ENCODE measurements at places on chromosomes 4 and X.
A peak's percentile ranks its signal among the peaks of the same experiment; 100 is the strongest.

DNA sequence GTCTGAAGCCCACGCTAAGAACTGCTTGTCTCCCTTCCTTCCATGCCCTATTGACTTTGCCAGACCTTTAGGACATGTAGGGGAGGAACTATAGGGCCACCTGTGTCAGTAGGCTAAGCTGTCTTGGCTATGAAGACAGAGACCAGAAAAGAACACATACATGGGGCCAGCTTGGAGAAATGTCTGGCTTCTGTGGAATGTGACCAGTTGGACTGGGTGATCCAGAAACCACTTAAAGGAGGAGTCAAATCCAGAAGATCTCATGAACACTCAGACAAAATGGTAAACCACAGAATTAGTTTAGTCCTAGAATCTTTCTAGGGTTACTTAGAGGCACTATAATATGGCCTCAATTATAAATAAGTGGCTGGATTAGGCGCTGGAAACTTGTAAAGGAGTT, 42.0 kb downstream of the PHKA2 start:
- DNase-seq: no peak

DNA sequence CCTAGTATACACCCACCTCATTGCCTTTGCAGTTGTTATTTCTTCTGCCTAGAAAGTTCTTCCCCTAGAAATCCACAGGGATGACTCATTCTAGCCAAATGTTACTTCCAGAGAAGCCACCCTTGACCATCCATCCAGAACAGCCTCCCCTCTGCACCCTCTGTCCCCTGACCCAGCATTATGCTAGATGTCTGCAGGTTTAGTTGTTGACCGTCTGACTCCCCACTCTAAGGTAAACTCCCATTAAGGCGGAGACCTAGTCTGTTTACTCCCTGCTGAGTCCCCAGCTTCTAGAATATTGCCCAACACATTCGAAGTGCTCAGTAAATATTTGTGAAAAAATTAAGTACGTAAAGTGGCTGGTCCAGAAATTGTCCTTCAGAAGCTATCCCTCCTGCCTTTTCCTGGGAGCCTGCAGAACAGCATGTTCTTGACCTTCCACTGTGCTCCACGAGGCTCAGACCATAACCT, 11.0 kb downstream of the SRD5A3 start:
- no peak for DNase-seq

- no peak for DNase-seq
Measured at GRCh38 chr4:112910109-112910736, 139.2 kb upstream of the ANK2 start.

- no peak for DNase-seq
Measured at GRCh38 chr4:184573701-184574100, 75.5 kb downstream of the CASP3 start.

DNA sequence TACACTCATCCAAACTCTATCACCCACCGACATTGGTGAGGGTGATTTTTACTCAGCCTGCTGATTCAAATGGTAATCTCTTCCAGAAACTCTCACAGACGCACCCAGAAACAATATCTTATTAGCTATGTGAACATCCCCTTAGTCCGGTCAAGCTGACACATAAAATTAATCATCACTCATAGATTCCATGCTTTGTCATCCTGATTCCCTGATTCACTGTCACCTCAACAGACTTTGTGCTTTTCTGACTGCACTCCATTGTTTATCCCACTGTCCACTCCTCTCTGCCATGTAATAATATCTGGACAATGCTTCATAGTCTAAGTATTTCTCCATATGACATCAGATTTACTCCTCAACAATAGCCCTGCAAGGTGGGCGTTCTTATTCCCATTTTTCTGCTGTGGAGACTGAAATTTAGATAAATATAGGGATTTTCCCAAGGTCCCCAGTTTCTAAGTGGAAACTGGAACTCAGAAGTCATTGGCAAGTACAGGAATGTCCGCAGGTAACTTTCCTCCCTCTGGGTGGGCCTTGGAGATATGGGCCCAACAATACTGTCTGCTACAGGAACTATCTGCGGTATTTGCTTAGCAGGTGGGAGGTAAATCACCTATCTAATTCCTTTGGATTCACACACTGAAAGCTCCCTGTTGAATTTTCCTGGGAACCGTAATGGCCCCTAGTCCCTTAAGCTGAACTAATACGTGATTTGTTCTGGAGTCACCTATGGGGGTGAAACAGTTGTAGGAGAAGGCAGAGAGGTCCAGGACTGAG, 228.6 kb upstream of the BCOR start:
- no peak for DNase-seq

GRCh38 chr4:6826781-6827508, 44.4 kb downstream of the KIAA0232 start:
- DNase-seq: no peak

- DNase-seq: peak; percentile 1
Measured at GRCh38 chr4:127479031-127479622, 153.6 kb upstream of the INTU start.

DNA sequence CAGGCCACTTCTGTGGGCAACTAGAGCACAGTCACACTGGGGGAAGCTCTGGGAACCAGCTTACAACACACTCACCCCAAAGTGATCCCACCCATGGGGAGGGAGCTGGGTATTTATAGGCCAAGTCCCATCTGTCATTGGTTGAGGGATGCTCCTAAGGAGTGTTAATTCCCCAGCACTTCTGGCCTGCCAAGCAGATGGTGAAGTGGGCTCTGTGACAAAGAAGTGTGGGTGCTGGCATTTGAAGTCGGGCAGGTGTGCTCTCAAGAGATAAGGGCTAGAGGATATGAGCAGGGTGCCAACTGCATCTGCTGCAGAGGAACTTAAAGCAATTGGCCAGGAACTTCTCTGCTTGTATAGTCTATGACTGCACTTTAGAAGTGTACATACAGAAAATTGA, 30.9 kb downstream of the PTCHD1 start:
- DNase-seq: no peak

GRCh38 chr4:158863296-158863695, 94.5 kb downstream of the FNIP2 start:
- DNase-seq: no peak

GRCh38 chrX:153803211-153804099, 9.0 kb downstream of the SSR4 start:
- no peak for DNase-seq

GRCh38 chr4:142110136-142110535, 473.8 kb downstream of the IL15 start:
- DNase-seq: no peak

DNA sequence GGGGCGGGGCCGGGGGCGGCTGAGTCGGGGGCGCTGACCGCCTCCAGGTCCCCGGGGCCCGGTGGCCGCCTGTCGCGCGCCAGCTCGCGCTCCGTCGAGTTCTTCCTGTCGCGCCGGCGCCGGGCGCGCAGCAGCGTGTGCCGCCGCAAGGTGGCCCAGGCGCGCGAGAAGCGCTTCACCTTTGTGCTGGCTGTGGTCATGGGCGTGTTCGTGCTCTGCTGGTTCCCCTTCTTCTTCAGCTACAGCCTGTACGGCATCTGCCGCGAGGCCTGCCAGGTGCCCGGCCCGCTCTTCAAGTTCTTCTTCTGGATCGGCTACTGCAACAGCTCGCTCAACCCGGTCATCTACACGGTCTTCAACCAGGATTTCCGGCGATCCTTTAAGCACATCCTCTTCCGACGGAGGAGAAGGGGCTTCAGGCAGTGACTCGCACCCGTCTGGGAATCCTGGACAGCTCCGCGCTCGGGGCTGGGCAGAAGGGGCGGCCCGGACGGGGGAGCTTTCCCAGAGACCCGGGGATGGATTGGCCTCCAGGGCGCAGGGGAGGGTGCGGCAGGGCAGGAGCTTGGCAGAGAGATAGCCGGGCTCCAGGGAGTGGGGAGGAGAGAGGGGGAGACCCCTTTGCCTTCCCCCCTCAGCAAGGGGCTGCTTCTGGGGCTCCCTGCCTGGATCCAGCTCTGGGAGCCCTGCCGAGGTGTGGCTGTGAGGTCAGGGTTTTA, 1.5 kb downstream of the ADRA2C start:
- no peak for DNase-seq

GRCh38 chrX:152637649-152638442, at the start of gene GABRQ:
Gene GABRQ, plus strand, starts transcription at chrX:152637895. Its CDS starts 308 bp downstream, at chrX:152638203.
- no peak for DNase-seq

DNA sequence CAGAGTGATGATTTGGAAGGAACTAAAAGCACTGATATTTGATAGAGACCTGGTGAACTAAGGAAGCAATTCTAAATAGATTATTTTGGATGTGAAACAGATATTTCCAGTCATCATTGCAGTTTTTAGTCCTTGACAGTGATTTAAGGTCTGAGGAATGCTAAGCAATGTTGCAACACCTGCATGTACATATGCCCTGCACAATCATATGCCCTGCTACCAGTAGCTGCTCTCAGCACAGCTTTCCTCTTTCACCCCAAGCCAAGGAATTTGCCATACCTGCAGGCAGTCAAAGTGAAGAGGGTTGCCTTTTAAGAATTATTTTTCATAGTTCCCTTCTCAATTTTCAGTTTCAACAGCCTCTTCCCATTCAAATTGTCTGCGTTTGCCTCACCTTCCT, 8.7 kb upstream of the FAM47A start:
- DNase-seq: no peak

DNA sequence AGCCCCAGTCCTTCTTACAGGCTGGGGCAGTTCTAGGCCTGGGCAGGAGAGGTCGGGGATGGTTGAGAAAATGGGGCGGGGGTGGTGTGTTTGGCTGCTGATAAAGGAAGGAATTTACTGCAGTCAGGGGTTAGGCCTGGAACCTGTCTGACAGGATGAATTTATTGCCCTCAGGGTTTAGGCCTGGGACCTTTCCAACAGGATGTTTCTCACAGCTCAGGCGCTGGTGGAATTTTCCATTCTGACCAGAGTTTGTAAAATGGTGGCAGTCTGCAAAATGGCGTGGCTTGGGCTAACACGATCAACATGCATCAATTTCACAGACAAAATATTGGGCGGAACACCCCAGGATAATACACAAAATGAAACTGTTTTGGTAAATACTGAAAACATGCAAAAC, 83.5 kb upstream of the SPIN4 start:
- DNase-seq: no peak

GRCh38 chrX:44529310-44529709, 13.3 kb downstream of the FUNDC1 start:
- DNase-seq: no peak

DNA sequence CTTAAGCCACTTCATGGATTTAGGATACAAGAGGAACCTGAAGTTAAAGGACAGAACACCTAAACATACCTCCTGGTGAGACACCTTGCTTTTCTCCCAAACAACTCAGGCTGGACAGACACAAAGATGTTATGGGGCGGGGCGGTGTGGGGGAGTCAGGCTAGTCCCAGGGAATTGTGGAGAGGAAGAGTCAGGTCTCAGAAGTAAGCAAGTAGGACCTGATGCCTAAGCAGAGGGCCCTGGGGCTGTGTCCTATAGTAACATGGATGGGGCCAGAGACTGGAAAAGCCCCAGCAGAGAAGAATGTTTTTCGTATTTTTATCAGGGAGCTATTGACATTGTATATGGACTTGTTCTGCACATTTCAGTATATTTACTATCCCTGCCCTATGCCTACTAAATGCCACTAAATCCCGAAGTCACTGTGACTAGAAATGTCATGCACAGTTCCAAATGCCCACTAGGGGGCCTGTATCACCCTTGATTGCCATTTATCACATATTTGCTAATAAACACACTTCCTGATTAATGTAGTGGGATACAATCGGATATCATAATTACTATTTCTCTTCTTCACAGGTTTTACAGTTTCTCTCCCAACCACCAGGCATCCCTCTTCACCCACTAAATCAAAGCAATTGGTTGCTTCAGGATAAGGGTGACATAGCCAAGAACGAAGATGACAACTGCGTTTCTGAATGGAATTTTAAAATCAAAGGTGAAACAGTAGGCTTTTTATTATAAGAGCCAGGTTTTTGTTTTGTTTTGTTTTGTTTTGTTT, 23.8 kb upstream of the ARHGAP10 start:
- DNase-seq: peak; percentile 90

GRCh38 chr4:82043081-82043808, 330.5 kb downstream of the HNRNPD start:
- no peak for DNase-seq

GRCh38 chrX:43525901-43526610, 130.0 kb upstream of the MAOA start:
- DNase-seq: peak; percentile 38

DNA sequence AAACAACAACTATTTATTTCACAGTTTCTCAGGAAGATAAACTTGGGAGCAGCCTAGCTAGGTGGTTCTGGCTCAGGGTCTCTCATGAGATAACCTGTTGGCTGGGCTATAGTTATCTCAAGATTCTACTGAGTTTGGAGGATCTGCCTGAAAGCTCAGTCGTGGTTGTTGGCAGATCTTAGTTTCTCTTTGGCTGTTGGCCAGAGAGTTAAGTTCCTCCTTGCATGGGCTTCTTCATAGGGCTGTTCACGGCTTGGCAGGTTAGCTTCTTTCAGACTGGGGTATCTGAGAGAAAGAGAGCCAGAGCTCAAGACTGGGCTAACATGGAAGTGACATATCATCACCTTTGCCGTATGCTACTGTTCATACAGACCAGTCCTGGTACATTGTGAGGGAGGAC, 28.7 kb downstream of the SEC24B start:
- DNase-seq: no peak

GRCh38 chr4:184843984-184844554, 18.3 kb upstream of the ACSL1 start:
- DNase-seq: peak; percentile 61

DNA sequence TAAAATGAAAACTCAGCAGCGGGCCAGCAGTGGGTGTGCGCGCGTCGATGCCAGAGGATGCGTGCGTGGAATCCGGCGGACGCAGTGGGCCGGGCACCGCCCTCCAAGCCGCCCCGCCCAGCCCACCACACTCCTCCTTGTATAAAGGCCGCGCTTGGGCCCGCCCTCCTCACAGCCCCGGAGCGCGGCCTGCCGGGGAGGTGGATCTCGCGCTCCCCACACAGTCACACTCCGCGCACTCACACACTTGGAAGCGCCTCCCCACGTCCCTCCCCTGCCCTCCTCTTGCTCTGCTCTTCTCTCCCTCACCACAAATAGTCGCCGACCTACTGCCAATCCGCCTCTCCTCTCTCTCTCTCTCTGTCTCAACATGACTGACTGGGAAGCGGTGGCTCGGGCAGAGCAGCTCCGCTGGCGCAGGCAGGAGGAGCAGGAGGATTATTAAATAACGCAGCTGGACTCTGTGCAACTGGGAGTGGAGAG, at the start of gene CCSER1:
Gene CCSER1, plus strand, starts transcription at position 172 of the 483 bp plus-strand sequence.
- peak; percentile 69 for DNase-seq

DNA sequence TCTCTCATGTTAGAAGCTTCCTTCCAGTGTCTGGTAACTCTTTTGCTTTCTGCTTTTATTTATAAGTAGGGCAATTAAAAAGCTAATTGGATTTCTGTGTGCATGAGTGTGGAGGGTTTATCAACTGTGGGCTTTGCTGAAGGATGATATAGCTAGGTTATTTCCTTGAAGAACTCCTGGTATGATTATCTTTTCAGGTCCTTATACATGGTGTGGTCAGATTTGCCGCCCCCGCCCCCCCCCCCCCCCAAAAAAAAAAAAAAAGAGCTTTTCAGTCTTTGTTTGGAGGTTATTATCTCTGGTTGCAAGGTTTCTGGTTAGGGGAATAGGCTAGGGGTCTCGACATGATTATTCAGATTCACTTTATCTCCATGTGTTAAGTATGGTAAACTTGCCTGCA, 35.9 kb downstream of the MOB1B start:
- DNase-seq: no peak

- DNase-seq: no peak
Measured at GRCh38 chrX:151711787-151712186, 4.0 kb upstream of the FATE1 start.

All from inflammatory macrophage treated with lipopolysaccharide for 1 hour (primary cell).